ENCODE measurements at places on chromosomes 1 and 21. TPM values are rescaled to one million over a fixed set of nuclear protein-coding genes. Genes with fewer than 3 reads are reported as not detected.

DNA sequence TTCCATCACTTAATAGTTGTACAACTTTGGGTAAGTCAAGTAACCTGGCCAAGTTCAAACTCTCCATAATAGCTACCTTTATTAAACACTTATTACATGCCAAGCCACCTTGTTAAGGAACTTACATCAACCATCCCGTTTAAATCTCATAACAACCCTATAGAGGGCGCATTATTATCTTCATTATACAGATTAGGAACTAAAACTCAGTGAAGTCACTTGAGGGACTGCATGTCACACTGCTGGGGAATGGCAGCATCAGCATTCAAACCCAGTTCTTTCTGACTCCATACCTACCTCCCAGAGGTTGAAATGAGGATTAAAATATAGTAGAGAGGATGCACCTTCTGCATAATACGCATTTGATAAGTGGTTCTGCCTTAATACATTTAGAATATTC lies 47.1 kb upstream of the PLA2G2C start:
- H3K4me3 ChIP-seq: no peak overlapping the region
- H3K27me3 ChIP-seq: peaks cover 35% of the 10 kb centered on the region
- H3K27ac ChIP-seq: no peak overlapping the region

DNA sequence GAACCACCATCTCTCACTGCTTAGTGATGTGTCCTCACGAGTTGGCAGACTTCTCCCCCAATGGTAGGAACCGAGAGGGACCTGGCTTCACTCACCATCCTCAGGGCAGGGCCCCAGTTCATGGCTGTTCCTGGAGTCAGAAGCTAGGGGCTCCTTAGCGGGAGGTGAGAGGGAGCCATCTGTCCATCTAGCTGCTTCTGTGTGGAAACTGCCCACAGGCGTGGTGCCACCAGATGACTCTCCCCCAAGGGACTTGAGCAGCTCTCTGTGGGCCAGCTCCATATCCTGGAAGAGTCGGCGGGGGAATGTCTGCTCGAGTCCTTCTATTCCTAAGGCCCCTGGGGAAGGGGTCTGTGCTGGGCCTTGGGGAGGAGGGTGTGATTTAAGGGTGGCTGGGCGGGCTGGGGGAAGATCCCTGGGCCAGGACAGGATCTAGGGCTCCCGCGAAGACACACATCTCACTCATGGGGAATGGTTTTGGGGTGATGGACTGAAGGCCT lies 16.3 kb downstream of the LRRC71 start:
- H3K4me1 ChIP-seq: peaks cover under 1% of the 10 kb centered on the region
- no peak overlapping the region for H3K27ac ChIP-seq
- H3K36me3 ChIP-seq: peaks cover 41% of the 10 kb centered on the region
- no peaks in the 10 kb centered on the region for H3K27me3 ChIP-seq
- DNase-seq: no peak

GRCh38 chr1:46768445-46768844 lies 30.4 kb upstream of the CYP4B1 start:
- H3K27ac ChIP-seq: peak overlapping the region; percentile 83
- no peaks in the 10 kb centered on the region for H3K36me3 ChIP-seq
- H3K27me3 ChIP-seq: no peaks in the 10 kb centered on the region
- H3K4me3 ChIP-seq: no peak overlapping the region
- H3K4me1 ChIP-seq: peaks cover 22% of the 10 kb centered on the region
- DNase-seq: no peak

DNA sequence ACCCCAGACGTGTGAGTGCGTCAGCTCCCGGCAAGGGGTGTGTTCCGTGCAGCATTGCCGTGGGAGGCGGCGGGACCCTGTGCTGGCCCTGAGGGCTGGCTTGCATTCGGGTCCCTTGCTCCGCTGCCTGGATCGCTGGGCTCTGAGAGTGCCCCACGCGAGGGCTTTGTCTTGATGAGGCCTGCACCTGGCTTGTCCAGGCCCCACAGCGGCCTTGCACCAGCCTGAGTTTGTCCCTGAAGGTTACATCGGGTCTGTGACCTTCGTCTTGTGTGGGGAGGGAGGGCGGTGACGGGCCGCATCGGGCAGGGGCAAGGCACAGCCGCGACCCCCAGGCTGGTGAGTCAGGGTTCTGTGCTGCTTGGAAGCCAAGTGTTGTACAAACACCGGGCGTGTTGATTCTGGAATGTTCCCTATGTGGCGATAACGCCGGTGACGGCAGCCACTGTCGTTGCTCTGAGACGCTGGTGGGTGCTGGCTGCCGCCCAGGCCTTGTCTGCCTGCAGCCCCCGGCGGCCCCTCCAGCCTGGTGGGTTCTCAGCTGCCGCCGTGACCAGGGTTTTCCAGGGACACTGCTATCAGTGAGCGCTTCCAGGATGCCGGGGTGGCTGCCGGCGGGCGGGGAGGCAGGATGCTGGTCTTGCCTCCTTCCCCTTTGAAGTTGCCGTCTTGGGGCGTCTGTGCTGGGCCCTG lies 42.9 kb downstream of the SLX9 start:
- no peaks in the 10 kb centered on the region for H3K36me3 ChIP-seq
- no peak overlapping the region for H3K4me3 ChIP-seq
- no peak for DNase-seq
- H3K27ac ChIP-seq: no peak overlapping the region
- H3K4me1 ChIP-seq: no peaks in the 10 kb centered on the region

Gene RIMKLA
- 10.4 TPM for total RNA-seq

Gene GRIK1
- not detected for total RNA-seq
